ENCODE measurements at places on chromosomes 5 and 9. TPM values are rescaled to one million over a fixed set of nuclear protein-coding genes. Genes with fewer than 3 reads are reported as not detected.

DNA sequence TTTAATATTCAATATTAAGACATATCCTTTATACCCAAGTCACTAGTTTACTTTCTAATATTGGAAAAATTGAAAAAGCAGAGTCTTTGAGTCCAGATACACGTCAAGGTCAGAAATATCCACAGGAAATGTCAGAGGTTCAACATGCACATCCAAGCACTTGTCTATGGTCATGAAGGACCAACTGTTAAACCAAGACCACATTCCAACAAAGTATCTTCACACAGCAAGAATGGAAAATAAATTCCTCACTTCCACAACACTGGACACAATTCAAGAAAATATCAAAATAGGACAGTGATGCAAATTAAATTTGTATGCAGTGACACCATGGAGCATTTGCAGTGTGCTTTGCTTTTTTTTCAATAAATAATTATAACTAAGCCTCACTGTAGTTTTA is 142.5 kb downstream of the GABRB2 start:
- DNase-seq: no peak

- DNase-seq: no peak
Measured at GRCh38 chr5:77771452-77771851, 4.7 kb downstream of the TBCA start.

DNA sequence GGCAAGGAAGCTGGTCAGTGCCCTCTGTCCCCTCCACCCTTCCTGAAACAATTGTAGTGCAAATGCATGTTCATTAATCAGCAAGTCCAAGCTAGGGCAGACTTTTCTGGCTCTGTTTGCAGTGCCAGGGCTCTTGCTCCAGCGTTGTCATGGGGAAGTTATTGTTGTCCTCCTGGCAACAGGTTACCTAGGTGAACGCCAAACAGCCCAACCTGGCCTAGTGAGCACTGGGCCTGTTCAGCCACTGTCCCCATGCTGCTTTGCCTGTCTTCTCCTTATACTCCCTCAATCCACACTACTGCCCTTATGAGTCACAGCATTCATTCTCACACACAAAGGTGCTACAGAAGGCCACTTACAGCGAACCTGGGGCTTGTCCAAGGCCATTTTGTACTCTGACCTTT is 34.5 kb upstream of the GLIS3 start:
- DNase-seq: no peak

GRCh38 chr5:42620579-42621216 is 135.9 kb upstream of the CCDC152 start:
- DNase-seq: no peak

GRCh38 chr9:89684912-89685636 is 80.3 kb downstream of the GADD45G start:
- DNase-seq: no peak

DNA sequence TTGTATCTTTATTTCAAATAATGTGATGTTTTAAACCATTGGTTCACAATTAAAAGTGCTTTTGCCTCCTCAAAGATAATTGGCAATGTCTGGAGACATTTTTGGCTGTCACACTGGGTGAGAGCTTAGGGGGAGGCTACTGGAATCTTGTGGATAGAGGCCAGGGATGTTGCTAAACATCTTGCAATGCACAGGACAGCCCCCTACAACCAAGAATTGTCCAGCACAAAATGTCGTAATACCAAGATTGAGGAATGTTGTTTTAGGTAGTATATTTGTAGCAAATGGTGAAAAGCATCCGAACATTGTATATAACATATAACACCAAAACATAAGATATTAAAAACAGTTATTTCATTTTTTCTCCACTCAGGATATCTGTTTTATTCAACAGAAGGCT is 99.8 kb downstream of the SLC44A1 start:
- no peak for DNase-seq

The WNT8A gene
- polyA plus RNA-seq: not detected

The F12 gene
- polyA plus RNA-seq: 6.4 TPM

The IFNK gene
- not detected for polyA plus RNA-seq

The IFNB1 gene
- polyA plus RNA-seq: not detected

The PTPN3 gene
- 51.3 TPM for polyA plus RNA-seq
